Activated CD4-positive, CD25-positive, alpha-beta regulatory T cell treated with anti-CD3 and anti-CD28 coated beads, Interleukin-2, amount 50 U/mL, for 24 hours (primary cell): ENCODE measurements at places on chromosomes 7 and 10.

DNA sequence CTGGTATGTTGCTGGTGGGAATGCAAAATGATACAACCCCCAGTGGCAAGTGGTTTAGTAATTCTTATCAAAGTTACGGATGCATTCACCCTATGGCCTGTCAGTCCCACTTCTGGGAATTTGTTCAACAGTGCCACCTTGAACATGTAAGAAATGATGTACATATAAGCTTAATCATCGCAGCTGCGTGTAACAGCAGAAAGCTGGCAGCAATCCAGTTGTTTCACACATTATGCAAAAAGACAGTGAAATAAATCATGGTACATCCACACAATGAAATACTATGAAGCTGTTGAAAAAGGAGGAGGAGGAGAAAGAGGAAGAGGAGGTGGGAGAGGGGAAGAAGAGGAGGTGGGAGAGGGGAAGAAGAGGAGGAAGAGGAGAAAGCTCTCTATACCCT is 76.2 kb upstream of the MYL10 start:
- ATAC-seq = no peak

DNA sequence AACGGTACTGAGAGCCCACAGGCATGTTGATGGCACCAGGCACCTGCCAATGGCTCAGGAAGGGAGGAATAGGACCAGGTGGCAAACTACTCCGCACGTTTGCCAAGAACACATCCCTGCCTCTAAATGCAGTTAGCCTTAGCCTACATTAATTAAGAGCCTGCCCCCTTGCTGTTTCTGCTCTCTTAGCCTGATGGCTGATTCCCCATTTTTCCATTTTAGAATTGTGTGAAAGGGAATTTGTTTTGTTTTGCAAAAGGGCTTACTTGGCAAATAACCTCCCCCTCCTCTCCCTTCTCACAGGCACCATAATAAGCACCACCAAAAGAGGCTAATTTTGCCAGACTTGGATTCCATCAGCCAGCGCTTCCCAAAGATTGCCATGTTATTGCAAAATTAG is 1203.2 kb downstream of the SORCS3 start:
- no peak for ATAC-seq

DNA sequence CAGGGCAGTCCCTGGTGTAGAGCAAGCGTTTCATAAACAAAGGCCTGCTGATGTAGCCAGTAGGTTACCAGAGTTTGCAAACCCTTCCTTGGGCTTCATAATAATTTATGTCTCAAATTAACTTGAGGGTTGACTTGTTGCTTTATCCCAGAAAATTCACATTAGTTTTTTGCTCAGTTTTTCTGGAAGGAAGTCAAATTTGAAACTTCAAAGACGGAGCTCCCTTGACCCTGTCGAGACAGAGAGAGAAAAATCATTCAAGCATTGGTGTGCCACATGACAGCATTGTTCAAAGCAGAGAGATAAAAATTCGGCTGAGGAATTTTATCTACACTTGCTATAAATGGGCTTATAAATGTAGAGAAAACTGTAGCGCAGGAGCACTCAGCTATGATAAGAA is 627.7 kb downstream of the TNS3 start:
- no peak for ATAC-seq

DNA sequence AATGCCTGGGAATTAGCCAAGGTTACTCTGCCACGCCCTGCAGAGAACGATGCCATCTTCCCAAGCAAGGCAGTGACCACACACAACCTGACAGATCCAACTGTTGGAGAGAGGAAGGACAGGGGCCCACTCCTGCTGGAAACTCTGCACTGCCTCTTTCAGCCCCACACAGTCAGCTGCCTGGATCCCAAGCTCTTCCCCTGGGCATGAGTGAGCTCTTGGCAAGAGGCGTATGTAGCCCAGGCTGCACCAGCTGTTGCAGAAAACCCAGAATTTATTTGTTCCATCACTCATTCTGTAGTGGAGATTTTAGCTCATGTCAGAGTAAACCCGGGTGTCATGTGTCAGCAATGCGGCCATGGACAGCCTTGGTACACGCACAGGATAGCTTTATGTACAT is 135.1 kb upstream of the TRIM24 start:
- ATAC-seq = no peak

DNA sequence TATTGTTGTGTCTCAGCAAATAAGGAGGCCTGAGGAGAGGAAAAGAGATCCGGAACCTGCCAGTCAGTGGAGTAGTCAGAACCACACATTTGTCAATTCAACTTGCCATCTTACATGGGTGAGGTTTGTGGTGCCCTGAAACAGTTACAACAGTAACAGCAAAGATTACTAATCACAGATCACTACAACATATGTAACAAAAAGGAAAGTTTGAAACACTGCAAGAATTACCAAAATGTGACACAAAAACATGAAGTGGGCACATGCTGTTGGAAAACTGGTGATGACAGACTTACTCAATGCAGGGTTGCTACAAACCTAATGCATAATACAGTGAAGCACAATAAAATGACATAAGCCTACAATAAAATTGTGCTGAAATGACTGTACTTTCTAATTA is 89.4 kb downstream of the LRRN3 start:
- no peak for ATAC-seq

DNA sequence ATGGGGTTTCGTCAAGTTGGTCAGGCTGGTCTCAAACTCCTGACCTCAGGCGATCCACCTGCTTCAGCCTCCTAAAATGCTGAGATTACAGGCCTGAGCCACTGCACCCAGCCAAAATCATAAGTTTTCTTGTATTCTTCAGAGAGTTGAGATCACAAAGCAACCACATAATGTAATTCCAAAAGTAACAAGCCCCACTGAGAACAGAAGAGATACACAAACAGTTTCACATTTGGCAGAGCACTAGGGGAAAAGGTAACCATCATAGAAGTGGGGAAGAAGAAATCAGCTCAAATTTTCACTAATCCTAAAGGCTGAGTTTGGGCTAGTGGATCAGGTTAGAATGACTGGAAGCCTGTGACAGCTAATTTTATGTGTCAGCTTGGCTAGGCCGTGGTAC is 5.4 kb upstream of the CEP41 start:
- ATAC-seq = no peak

- ATAC-seq = no peak
Observed at GRCh38 chr10:17138460-17139042, 8.9 kb upstream of the CUBN start.

DNA sequence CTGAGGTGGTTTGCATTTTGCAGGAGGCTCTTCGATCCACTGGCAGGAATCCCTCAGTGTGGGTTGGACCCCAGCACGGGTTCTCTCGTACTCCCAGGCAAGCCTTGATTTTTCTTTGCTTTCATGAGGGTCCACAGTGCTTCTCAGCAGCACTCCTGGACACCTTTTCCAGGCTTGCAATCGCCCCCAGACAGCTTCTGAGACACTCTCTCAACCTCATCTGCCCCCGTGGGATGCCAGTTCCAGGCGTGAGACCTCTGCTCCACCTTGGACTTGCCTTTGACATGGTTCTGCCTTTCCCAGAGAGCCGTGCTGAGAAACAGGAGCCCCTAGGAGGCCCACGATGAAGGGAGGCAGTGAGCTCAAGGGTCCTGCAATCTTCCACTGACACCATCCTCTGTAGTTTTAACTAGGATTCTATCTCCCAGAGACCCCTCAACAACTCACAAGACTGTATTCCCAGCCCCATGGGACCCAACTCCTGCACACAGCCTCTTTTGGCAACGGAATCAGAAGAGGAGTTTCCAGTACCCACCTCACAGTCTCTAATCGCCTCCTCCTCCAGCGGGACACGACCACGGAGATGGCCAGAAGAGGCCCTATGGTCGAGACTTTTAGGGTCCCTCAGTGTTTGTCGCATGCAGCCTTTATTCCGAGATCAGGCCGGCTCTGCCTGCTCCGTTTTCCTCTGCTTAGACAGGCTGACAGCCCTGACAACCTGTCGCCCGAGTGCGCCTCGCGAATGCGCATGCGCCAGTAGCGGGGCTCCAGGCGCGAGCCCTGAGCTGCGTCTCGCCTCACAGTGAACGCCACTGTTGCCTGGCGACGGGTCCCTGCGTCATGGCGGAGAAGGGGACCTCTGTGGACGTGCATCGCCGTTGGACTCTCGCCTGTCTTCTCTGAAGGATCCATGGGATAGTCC is 26.0 kb upstream of the ZNF273 start:
- peak; percentile 86 for ATAC-seq

DNA sequence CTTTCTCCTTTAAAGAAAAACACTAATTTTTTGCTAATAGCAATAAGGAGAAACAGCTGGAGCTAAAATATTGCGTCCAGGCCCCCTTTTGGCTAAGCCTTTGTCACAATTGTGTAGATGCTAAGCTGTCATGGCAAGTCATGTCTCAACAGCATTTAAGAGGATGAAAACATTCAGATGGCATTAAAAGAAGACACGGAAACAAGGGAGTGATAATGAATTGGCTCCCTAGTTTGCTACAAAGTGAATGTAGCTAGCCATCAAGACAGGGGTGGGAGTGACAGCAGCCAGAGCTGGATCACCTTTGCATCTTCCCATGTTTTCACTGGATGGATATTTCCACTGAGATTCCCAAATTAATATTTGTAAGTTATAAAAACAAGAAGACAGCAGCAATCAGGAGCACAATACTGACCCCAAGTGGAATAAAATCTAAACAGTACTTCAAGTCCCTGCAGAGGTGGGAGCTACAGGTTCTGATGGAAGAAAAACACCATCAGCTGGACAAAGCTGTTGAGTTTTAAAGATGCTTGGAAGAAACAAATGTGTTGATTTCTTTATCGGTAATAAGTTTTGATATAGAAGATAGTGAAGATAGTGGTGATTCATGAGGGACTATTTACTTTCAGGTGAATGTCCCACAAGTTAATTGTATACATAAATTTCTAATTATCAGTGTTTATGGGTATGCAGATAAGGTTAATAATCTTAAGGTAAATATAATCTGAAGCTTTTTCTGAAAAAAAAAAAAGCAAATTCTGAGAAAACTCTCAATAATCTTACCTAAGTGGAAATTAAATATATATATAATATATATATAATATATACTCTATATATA is 129.4 kb downstream of the SLC16A9 start:
- no peak for ATAC-seq

DNA sequence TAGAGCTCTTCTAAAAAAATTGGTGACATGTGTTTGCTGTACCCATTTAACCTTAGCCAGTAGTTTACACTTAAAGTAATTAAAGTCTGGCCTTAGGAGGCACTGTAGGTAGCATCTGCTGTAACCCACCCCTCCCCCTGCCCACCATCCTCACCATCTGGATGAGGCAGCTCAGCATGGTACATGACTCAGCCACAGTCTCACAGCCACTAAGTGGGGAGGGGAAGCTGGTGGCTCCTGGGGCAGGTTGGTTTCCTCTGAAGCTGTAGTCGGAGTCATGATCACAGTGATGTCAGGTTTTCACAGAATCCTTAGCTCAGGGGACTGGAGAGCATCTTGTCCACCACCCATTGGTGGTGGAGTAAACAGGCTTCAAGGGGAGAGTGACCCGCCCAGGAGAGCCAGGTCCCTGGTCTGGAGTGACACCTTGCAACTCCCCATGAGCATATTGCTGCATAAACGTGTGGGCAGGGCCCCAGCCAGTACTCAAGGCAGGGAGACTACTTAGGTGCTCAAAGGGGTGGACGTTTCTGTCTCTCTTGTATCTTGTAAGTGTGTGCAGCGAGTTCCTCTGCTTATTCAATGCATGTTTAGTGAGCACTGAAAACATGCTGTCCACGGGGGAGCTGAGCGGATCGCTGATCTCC is 125.9 kb downstream of the GRK5 start:
- ATAC-seq = peak; percentile 98

DNA sequence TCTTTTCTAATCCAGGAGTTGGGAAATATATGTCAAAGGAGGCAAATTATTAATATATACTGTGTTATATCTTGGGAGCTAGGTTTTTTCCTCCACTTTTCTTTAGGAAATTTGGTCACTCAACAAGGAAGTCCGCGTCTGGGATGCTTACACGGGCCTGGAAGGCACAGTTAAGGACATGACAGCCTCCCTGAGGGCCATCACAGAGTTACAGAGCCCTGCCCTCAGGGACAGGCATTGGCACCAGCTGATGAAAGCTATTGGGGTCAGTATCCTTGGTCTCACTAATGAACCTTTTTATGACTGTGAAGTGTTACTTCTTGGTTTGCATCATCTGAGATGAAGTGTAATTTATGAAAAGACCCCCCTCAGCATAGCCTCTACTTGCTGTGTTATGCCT is 74.7 kb downstream of the DNAH11 start:
- ATAC-seq = no peak

GRCh38 chr7:133230591-133231194 is 22.2 kb upstream of the EXOC4 start:
- no peak for ATAC-seq

- ATAC-seq = no peak
Observed at GRCh38 chr7:3068530-3068929, 24.9 kb upstream of the CARD11 start.

- ATAC-seq = no peak
Observed at GRCh38 chr10:32103721-32104120, 47.5 kb upstream of the KIF5B start.

DNA sequence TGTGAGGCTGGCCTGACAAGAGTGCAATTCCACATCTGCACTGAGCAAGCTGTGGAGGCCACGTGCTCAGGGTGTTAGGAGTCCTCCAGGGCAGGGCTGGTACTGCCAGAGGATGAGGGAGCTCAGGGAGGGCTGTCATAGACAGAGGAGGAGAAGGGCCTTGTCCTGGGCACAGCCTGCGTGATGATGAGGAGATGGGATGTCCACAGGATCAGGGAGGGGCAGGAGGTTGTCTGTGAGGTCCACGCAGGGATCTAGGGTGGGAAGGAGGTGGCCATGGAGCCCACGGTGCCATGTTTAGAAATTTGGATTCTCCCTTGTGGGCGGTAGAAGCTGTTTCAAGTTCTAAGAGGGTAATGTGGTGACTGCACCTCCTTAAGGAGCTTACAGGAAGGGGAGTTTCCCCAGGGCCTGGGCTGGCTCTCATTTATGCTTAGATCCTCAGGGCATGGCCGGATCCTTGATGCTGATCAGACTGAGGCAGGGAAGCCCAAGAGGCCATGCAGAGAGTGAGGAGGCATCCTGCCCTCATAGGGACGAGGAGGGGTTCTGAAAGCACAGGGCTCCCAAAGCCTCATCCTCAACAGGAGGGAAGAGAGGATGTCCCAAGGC is 30.3 kb downstream of the CHAT start:
- ATAC-seq = no peak

GRCh38 chr7:101319401-101319800 is 2.2 kb downstream of the IFT22 start:
- ATAC-seq = no peak

GRCh38 chr10:2207246-2207922 is 470.1 kb upstream of the ADARB2 start:
- ATAC-seq = no peak

DNA sequence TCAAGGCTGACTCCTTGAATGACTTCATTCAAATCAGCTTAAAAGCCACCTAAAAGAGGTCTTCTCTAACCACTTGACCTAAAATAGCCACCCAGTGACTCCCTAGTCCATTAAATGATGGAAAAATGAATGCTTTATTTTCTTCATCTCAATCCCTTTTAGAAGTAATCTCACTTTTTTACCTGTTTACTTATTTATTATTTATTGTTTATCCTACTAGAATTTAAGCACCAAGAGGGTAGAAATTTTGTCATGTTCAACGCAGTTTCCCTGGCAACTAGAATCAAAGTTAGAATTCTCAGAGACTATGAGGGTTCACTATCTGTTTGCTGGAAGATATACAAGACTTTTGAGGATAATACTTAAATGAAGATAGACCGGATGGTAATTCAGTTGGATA is at the start of gene LIPJ:
Gene LIPJ, plus strand, starts transcription at position 301 of the 400 bp plus-strand sequence. CDS start 3,926 bp downstream, outside the sequence.
- ATAC-seq = no peak
